GM12892 (cell line): ENCODE measurements at places on chromosomes 7 and 10.

GRCh38 chr10:45373576-45374349 is at the start of gene ALOX5:
TSS of gene ALOX5 (plus strand) at chr10:45374216. CDS start at chr10:45374280, 64 bp downstream.
- peak; percentile 56 for DNase-seq

DNA sequence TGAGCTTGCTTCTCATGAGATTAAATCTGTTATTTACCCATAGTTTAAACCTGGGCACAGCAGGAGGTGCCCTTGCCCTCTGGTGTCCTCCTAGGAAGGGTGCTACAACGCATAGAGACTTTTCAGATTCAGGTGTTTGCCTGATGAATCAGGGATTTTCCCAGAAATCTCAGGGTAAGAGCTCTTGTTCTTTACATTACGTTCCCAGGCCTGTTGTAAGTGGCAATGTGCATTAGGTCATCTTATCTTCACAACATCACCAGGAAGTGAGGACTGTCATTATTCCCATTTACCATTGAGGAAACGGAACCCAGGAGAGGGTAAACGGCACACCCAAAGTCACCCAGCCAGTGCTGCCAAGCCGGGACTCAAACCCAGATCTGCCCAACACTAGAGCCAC is 73.0 kb downstream of the NHLRC2 start:
- DNase-seq, result no peak

DNA sequence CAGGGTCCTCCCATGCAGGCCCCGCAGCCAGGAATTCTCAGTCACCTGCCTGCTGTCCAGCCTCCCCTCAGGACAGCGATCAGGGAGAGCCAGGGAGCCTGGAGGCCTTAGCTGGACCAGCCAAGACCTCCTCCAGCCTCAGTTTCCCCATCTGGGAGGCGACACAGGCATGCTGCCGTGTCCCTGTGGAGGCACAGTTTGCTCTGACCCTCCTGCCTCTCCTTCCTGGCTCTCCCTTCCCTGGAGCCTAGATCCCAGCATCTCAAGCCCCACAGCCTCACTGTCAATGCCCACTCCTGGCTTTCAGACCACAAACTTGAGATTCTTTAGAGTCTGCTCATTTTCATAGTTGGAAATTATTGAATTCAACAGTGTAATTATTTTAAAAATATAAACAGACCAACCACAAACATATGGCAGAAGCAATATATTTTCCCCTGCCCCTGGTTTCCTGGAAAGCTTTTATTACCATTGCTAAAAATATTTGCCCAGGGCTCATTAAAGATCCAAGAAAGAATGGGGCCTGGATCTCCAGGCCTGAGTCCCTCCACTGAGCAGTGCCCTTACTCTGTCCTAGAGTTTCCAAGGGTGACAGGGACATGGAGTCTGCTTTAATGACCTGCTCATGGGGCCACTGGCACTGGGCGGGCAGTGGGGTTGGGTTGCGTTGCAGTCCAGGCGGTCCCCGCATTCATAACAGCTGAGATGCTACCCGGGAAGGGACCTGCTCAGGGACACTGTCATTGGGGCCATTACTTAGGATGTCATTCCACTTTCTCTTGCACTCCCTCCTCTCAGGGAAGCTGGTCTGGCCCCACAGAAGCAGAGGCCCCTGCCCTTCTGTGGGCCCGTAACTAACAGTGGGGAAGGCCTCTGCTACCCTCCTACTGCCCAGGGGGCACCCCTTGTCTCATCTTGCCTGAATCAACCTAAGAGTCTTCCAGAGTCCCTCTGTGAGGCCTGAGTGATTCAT is 81.6 kb upstream of the CHST15 start:
- DNase-seq, result no peak

- DNase-seq, result no peak
These were observed 294.8 kb downstream of the DOCK4 start for GRCh38 chr7:111911166-111911961.

DNA sequence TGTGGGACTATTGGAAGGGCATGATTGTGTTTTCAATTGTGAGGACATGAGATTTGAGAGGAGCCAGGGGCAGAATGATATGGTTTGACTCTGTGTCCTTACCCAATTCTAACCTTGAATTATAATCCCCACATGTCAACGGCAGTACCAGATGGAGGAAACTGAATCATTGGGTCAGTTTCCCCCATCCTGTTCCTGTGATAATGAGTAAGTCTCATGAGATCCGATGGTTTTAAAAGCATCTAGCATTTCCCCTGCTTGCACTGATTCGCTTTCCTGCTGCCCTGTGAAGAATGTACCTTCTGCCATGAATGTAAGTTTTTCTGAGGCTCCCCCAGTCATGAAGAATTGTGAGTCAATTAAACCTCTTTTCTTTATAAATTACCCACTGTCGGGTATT is 1367.1 kb downstream of the XPNPEP1 start:
- DNase-seq, result no peak

DNA sequence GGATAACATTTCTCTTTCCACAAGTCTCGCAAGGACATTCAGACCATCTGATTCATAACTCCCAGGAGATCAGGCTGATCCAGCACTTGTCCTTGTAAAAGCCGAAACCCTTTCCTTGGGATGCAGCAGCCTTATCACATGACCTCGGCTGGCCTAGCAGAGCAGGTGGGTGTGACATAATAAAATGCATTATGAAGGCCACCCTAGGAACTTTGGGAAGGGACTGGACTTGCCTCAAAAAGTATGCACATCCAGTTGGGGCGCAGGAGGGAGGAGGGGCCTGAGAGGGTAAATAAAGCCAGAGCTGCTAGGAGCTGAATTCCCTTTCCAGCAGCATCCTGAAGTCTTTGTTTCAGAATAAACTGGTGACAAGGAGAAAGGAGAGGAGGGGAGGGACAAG is 260.8 kb downstream of the SNX13 start:
- DNase-seq, result no peak

DNA sequence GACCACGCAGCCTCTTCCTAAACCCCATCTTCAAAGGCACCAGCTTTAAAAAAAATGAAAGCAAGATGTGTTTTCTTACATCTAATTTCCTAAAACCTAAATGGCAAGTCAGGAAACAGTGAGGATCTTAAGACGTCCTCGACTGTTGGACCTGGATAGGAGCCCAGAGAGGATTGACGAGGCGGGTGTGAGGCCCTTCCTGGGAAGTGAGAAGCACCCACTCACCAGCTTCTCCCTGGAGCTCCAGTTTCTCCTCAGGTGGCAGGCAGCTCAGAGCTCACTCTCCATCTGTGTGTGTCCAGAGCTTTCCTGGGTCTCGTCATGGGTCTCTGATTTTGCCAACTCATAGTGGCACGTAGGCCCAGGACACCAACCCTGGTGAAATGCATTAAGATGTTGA is 614.0 kb upstream of the AUTS2 start:
- no peak for DNase-seq

DNA sequence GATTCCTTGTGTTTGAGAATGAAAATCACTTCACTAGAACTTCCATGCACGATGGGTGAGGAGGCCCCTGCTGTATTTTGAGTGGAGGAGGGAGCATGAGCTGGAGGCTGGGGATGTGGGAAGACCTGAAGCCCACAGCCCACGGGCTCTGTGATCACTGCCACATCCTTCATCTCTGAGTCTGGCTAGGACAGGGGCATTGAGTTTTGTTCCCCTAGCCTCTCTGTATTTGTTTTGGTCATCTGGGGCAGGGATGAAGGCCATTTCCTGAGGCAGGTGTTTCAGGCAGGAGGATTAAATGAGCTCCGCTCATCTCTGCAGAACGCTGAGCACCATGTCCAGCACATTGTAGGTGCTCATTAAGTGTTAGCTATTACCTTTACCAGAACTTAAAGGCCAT is 293.6 kb downstream of the GLRX3 start:
- DNase-seq, result no peak
